Fibroblast of skin of right biceps (primary cell): ENCODE measurements at places on chromosomes 11 and 22.

- no peak for DNase-seq
Observed at GRCh38 chr22:44668190-44668885, 33.7 kb upstream of the PRR5 start.

DNA sequence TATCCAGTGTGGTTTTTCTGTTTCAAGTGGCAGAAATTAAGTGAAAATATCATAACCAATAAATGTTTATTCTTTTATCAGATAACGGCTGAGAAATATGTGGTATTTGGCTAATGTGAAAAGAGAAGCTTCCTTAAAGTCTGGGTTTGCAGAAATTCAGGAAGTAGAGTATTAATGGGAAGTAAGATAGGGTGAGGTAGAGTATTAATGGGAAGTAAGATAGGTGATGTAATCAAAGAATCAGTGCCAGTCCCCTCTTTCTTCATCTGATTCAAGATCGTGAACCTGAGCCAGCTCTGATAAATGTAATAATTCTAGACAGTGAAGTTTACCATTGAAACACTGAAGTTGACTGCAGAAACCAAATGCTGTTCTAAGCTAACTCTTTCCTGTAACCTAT lies 30.9 kb downstream of the TRPC6 start:
- DNase-seq: no peak

- DNase-seq: no peak
Observed at GRCh38 chr22:23060612-23061400, 9.5 kb upstream of the GNAZ start.

GRCh38 chr11:40125054-40125453 lies 1334.4 kb downstream of the LRRC4C start:
- no peak for DNase-seq

DNA sequence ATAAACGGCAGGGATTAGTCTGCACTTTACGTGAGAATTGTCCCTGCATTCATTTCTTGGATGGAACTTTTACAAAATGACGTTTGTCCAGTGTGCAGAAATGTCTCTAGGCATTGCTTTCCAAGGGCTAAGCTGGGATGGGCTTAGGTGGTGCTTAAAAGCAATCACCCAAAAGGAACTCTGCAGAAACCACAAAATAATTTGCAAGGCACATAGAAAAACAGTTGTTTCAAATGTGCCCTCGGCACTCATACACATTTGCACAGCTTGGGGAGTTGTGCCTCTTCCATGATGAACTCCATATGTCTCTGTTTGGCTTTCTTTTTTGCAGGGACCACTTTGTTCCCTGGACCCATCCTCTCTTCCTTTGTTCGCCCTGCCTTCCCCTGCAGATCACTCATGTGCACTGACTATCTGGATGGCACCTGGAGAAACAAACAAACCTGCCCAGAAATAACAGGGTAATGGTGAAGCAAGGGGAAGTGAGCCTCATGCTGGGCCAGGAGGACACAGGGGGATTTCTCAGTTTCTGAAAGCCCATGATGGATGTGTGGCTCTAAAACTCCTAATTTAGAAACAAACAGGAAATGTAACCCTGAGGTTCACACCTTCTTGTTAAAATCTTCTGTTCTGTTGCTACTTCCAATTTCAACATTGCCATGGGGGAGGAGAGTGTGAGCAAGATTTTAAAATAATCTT lies 150.2 kb downstream of the SNX19 start:
- DNase-seq: peak; percentile 79

DNA sequence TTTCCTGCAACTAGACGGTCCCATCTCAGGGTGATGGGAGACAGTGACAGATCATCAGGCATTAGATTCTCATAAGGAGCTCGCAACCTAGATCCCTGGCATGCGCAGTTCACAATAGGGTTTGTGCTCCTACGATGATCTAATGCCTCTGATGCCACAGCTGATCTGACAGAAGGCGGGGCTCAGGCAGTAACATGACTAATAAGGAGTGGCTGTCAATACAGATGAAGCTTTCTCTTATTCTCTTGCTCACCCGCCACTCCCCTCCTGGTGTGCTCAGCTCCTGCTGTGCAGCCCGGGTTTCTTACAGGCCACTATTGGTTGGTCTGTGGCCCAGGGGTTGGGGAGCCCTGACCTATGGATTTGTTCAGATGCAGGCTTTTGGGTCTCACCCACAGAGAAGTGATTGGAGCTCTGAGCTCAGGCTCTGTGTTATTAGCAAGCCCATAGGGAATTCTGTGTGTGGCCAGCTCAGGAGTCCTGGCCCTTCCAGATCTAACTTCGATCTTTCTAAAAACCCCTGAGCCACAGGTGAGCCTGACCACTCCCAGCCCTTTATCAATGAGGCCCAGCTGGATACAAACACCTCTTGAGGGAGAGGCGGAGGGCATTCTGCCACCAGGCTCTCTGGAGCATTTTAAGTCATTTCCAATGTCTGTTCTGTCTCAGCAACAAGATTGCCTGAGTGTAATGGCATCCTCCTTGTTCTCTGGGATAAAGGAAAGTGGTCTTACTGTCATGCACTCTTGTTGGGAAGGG lies 351.8 kb downstream of the BUD13 start:
- peak; percentile 37 for DNase-seq

- no peak for DNase-seq
Observed at GRCh38 chr11:1796413-1797011, 32.8 kb upstream of the CTSD start.
